ENCODE measurements at places on chromosomes 2 and 18.
A peak's percentile ranks its signal among the peaks of the same experiment; 100 is the strongest.

DNA sequence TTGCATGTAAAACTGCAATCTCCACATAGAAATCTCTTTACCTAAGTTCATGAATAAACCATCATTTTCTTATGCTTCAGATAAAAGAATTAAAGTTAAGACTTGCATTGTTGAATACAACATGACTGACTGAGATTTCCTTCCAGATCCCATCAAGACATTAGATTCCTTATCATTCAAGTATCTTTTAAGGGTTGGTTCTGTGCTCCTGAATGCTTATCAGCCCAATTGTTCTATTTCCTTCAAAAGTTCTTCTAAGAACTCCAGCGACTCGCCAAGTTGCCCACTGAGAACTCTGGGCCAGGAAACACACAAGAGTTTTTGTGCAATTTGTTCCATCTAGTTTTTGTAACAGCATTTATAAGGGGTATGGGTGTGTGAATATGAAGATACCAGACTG, 120.3 kb downstream of the RBMS1 start:
- DNase-seq = no peak

- no peak for DNase-seq
Observed at GRCh38 chr18:79453816-79454735, 58.3 kb downstream of the NFATC1 start.

GRCh38 chr2:104434318-104434792, 419.6 kb upstream of the POU3F3 start:
- peak; percentile 41 for DNase-seq

GRCh38 chr2:8794923-8795825, 42.2 kb downstream of the KIDINS220 start:
- DNase-seq = no peak

- no peak for DNase-seq
Observed at GRCh38 chr2:154537024-154537423, 161.5 kb upstream of the KCNJ3 start.

DNA sequence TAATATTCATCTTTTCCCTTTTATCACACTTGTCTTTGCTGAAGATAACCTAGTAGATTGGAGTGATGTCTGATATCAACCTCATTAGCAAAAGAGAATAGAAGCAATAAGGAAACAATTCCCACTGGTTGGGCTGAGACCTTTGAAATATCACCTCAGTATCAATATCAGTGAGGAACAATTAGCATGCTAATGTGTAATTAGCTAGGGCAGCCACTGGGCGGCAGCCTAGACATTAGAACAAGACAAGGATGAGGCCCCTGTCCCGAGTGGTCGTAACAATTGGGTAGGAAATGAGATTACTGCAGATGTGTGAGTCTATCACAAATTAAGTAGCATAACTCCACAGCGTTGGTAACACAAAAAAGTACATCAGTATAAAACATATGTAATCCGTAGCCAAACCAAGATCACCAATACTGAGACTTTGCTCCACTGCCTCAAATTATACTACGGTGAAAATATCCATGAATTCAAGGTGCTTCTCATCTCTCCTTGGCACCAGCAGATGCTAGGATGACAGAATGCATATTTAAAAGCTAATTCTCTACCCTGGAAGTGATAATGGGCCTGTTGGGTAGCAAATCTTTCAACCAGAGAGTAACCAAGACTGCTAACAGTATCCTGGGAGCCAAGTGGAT, 99.1 kb downstream of the ALPK2 start:
- DNase-seq = peak; percentile 1

DNA sequence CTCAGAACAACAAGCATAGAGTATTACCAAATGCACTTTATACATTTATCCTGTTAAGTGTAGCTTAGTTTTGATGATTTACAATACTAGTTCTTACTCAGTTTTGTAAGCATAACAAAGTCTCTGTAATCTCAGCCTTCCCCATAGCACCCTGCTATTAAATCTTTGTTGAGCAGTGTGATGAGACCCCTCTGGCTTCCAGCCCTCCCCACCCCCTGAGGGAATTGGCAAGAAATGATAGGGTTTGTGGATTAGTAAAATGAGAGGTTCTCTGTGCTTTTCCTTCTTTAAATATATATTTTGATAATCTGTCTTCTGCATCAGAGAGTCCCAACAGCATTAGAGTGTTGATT, 37.2 kb downstream of the ZNF521 start:
- no peak for DNase-seq

GRCh38 chr2:209512971-209513370, 89.1 kb downstream of the MAP2 start:
- no peak for DNase-seq

DNA sequence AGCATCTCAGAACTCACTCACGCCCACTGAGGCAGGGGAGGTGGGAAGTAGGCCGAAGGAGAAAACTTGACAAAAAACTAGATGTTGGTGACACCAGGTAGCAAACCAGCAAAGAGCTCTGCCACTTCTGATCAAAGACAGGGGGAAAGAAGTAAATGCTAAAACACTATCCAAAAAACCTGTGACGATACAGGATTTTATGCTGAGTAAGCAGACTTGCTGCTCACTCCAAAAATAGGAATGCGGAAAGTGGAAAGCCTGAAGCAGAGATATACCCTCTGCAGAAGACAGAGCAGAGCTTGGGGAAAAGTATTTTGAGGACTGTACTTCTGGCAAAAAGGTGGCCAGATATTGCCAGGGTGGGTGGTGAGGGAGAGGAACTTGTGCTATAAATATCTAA, 73.3 kb upstream of the YPEL5 start:
- no peak for DNase-seq

DNA sequence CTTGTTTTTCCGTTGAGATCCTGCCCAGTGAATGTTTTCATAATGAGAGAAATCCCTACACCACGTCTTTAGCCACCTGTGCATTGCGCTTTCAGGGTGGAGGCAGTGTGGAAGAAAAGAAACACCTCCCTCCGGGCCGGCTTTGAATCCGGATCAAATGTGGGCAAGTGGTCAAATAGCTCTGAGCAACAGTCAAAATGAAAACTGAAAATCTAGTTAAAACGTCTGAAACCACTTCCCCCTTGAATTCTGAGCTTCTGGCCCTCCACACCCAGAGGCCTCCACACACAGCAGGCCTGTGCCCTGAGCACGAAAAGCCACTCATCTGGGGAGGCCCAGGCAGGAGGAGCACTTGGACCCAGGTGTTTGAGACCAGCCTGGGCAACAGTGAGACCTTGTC, 263.6 kb upstream of the SALL3 start:
- DNase-seq = no peak

- DNase-seq = no peak
Observed at GRCh38 chr18:23226930-23227725, 91.8 kb downstream of the CABLES1 start.

DNA sequence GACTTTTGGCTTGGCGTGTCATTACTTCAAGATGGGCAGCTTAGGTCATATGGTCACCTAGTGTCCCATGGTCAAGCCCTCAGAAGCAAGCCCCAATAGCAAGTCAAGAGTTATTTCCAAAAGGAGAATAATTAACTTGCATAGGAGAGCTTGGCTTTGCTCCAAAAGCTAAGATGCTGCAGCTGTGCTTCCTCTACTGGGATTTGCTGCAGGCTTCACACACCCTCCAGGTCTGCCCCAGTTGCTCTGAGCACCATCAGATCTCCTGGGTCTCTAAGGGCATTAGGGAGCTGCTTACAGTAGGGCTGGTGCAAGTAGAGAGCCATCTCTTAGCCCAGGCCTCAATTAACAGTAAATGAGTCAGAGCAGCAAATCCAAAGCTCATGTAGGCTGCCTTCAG, 46.6 kb downstream of the THUMPD2 start:
- DNase-seq = no peak

- DNase-seq = no peak
Observed at GRCh38 chr2:100242891-100243619, 79.2 kb downstream of the LONRF2 start.

GRCh38 chr2:219464286-219465032, 29.8 kb downstream of the SPEG start:
- no peak for DNase-seq

DNA sequence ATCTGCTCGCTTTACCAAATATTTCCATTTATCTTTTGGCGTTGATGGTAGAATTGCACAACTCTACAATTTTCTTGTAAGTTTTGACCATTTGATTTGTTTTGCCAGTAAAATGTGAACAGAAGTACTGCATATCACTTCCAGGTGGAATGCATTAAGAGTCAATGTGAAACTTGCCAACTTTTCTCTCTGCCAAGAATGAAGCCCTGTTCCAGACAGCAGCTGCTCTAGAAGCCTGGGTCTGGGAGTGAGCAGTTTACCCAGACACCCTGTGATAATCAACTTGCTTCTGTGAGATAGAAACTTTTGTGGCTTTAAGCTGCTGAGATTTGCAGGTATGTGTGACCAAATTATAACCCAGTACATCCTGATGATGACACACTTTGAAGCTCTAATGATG, 115.9 kb upstream of the SYT4 start:
- no peak for DNase-seq

- peak; percentile 99 for DNase-seq
Observed at GRCh38 chr2:207408086-207408794, 121.5 kb upstream of the CREB1 start.

DNA sequence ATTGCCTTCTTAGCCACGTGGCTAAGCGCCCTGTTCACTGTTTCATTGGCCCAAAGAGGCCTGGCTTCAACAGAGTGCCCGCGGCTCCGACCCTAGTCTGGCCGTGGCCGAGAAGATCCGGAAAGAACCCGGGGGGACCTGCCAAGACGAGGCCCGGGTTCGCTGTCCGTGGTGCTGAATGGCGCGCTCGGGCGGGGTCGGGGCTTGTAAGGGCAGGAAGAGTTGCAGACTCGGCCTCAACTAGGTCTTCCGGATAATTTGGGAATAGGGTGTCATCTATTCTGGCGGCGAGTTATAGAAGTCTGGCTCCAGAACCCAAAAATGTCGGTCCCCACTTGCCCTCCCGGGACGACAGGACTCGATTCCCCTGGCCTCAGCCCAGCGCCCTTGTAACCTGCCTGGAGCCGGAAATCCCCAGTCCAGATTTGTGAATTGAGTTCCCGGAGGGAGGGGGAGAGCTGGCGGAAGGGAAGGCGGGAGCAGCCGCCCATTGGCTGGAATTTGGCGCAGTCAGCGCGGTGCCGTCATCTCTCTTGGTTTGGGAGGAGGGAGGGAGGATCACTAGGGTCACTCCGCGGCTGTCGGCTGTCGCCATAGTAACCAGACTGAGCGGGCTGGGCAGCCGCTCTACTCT, 3.5 kb downstream of the CDK5R2 start:
- peak; percentile 78 for DNase-seq

- no peak for DNase-seq
Observed at GRCh38 chr18:5983488-5983887, 88.2 kb upstream of the TMEM200C start.

GRCh38 chr2:69576880-69577279, 66.7 kb downstream of the AAK1 start:
- DNase-seq = no peak

DNA sequence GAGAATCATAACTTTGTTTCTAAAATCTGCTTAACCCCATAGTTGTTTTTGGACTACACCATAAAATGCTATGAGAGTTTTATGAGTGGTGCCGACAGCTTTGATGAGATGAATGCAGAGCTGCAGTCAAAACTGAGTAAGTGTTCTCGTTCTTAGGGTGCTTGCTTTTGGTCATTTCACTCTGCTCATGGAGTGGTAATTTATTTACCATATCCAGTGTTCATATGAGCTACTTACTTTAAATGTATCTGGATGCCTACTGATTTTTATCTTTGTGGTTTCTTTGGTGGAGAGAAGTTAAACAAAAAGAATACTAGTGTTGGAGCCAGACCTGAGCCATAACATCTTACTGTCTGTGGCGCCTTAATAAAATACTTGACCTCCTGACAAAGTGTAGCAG, 16.4 kb downstream of the NDC80 start:
- DNase-seq = no peak

DNA sequence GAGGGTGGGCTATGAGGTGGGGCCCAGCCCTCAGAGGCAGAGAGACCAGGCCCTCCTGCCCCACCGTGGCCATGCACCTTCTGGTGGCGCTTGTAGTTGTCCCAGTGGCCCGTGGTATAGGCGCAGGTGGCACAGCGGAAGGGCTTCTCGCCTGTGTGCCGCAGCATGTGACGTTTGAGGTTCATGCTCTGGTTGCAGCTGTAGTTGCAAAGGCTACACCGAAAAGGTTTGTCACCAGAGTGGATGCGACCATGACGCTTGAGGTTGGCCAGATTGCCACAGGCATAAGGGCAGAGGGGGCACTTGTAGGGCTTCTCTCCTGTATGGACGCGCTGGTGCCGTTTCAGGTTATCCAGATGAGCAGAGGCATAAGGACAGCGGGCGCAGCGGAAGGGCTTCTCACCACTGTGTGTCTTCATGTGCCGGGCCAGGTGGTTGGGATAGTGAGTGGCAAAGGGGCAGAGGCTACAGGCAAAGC, 2.9 kb downstream of the ZNF513 start:
- DNase-seq = no peak

- no peak for DNase-seq
Observed at GRCh38 chr2:105644174-105644980, 100.3 kb upstream of the NCK2 start.

DNA sequence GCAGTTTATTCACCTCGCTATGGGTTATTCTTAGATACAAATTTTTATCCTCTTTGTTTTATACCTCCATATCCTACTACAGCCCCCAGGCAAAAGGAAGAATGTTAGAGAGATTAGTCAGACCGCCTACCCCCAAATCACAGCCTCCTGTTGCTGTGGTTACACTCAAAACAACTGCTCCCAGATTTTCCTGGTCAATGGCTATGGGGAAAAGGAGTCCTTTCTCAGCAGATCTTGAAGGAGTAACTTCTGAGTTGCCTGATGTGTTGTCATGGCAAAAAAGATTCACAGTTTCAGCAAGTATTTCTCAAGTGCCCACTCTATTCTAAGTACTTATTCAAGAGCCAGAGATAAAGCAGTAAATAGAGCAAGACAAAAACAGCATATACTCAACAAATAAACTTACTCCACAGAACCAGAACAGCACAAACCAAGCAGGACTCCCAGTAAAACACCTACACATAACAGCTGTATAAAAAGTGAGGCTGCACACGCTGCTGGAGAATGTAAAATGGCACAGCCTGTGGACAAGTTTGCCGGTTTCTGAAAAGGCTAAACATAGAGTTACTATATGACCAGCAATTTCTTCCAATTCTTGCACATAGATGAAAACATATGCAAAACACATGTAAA, 104.8 kb downstream of the NOL10 start:
- no peak for DNase-seq

Measured in NCI-H1436 treated with DMSO at 0.1 percent for 48 hours (cell line).